ENCODE measurements at places on chromosomes 12 and 14.

DNA sequence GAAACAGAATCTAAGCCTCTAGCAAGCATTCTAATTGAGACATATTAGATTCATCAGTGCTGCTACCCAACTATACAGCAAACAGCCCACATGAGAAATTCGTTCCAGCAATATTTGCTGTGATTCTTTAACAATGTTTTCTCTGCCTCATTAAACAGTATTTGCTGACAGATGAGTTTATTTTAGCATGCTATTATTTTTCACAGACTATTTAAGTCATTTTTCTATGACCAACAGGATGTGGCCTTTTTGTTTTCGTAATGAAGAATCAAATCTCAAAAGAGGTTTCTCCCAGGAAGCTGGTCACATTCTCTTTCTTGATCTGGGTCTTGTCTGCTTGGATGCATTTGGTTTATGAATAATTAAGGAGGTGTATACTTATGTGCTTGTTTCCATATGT lies 23.2 kb upstream of the SERPINA12 start:
- DNase-seq, result no peak

DNA sequence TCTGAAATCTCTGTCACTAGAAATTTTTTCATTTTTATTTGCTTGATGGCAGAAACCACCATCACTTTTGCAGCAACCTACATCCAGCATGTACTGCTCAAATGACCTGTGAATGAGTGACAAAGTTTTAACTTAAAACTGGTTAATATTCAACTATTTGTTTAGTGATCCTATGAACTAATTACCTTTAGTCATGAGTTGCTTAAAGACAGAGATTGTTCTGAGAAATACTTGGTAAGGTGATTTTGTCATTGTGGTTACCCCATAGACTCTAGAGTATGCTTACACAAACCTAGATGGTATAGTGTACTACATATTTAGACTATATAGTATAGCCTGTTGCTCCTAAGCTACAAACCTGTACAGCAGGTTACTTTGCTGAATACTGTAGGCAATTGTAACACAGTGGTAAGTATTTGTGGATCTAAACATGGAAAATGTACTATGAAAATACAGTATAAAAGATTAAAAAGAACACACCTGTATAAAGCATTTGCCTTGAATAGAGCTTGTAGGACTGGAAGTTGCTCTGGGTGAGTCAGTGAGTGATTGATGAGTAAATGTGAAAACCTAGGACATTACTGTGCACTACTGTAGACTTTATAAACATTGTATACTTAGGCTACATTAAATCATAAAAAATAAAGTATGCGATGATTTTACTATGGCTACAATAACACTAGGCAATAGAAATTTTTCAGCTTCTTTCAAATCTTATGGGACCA lies 256.6 kb upstream of the PPFIA2 start:
- DNase-seq, result peak; percentile 17

DNA sequence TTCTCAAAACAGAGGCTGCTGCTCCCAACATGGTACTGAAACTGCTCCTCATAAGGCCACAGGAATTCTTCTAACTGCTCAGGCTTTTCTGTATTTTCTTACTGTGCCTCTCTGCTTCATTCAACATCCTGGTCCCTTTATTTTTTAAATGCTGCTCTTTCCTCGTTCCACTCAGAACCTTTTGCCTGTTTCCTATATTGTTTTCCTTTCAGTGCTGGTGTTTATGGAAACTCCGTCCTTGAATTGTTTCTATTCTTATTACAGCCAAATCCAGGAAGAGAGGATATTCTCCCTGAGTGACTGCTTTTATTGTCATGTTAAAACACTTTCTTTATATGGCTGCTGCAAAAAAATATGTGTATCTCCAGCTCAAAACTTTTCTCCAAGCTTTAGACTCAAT lies 173.0 kb upstream of the E2F7 start:
- no peak for DNase-seq

GRCh38 chr12:4068981-4069669 lies 195.9 kb upstream of the PARP11 start:
- no peak for DNase-seq

DNA sequence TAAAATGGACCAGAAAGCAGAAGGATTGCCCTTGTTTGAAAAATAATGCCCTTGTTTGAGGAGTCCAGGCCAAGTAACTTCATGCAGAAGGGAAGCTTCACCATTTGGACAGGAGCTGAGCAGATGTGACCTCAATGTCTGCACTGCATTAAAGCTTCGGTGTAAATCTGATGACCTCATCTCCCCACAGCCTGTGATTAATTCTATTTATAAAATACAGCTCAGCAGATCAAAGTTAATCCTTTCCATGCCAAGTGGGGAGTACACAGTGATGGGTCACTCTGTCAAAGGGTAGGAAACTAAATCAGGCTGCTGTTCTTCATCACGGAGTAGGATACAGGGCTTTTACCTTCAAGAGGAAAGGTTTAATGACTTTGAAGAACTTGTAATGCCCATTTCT lies 533.7 kb downstream of the RPS29 start:
- DNase-seq, result no peak

- no peak for DNase-seq
Observed at GRCh38 chr12:107891967-107892366, 117.5 kb downstream of the ASCL4 start.

DNA sequence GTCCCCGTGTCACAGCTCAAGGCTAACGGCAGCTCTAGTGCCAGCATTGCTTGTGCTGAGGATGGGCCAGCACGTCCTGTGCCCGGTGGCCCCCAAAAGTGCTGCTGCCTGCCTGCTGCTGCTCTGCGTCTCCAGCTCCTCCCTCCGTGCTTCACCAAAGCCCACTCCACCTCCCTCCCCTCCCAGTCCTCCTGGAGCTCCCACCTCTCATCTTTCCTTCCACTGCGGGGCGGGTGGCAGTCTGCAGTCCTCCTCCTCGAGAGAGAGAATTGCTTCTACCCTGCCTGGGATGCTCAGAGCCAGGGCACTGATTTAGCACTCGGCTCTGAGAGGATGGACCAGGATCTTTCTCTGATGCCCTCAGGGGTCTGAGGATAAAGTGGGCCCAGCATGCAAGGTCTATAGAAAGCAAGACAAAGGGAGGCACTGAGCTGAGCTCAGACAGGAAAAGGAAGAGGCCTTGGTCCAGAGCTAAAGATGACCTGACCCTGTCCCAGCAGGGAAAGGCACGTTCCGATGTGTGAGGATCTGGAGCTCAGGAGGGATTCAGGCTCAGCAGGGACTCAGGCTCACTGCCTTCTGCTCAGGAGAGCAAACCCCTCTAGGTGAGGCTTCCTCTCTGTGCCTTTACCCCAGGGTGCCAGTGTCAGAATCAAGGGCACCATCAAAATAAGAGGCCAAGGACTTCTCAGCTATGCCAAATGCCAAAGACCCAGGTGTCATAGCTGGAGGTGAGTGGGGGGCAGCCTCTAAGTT lies 113.1 kb upstream of the FKBP4 start:
- DNase-seq, result no peak

DNA sequence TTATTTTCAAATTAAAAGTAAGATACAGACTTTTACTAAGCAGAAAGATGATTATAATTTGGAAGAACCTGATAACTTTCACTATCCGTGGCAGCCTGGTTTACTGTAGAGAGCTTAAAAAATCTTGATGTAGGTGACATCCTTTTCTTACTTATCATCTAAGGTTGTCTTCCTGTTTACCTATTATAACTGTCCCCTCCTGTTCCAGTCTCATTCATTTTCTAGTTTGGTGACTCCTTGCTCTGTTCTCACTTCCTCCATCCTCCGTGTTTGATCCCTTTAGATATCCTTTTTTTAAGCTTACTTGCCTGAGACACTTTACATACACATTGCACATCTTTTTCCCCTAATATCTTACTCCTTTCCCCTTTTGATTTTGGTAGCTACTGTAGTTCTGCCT lies 27.5 kb downstream of the CCDC91 start:
- no peak for DNase-seq

GRCh38 chr14:22333422-22334274 lies 255.4 kb downstream of the DAD1 start:
- peak; percentile 73 for DNase-seq

DNA sequence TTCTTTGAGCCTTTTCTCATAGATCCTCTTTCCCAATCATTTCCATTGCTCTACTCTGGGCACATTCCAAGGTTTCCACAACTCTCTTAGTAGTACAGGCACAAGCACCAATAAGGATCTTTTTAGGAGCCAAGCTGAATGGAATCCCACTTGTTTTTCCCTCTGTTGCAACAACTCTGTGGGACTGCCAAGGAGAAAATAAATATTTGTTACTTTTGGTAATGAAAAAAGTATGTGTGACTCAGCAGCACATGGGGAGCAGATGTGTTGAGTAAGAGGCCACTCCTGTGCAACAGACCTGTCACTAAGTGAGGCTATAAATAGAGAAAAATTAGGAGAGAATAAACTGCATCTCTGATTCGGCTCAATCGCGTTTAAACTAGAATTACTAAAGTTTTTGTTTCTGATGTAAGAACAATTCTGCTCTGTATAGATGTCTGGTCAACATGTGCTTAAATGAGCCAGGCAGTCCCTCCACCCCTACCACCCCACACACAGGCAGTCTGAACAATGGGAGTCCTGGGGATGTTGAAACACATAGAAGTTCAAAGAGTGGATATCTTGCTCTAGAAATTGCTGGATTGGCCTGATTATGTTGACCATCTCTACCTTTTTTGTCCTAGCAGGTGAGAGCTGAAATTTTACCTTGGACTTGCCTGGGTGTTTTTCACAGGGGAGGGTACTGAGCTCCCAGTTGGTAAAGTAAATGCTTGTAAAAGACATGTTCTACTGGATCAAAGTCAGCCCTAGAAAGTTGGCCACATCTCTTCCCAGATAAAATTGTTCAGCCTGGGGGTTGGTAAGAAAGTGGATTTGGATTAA lies 244.3 kb upstream of the NOVA1 start:
- no peak for DNase-seq

- no peak for DNase-seq
Observed at GRCh38 chr12:14975457-14975856, 2.6 kb downstream of the PDE6H start.

- DNase-seq, result peak; percentile 11
Observed at GRCh38 chr12:54725233-54725843, 77.2 kb upstream of the DCD start.

DNA sequence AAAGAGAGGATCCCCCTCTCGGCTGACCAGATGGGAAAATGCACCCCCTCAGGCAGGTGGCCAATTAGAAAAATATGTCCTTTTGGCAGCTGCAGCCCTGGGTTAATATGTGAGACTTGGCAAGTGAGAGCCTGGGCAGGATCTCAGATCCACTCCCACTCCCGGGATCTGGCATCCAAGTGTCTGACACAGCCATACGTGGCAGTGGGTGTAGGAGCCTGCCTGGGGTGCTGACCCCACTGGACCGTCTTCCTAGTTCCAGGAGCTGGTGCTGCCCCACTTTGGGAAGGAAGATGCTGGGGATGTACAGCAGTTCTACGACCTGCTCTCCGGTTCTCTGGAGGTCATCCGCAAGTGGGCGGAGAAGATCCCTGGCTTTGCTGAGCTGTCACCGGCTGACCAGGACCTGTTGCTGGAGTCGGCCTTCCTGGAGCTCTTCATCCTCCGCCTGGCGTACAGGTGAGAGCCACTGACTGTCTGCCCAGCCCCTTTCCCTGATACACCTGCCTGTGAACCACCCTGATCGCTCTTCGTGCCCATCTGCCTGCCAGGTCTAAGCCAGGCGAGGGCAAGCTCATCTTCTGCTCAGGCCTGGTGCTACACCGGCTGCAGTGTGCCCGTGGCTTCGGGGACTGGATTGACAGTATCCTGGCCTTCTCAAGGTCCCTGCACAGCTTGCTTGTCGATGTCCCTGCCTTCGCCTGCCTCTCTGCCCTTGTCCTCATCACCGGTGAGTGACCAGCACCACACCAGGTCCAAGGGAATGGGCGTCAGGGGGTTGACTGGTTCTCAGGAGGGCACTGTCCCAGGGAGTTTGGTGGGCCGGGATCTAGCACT lies 5.8 kb downstream of the NR4A1 start:
- no peak for DNase-seq

DNA sequence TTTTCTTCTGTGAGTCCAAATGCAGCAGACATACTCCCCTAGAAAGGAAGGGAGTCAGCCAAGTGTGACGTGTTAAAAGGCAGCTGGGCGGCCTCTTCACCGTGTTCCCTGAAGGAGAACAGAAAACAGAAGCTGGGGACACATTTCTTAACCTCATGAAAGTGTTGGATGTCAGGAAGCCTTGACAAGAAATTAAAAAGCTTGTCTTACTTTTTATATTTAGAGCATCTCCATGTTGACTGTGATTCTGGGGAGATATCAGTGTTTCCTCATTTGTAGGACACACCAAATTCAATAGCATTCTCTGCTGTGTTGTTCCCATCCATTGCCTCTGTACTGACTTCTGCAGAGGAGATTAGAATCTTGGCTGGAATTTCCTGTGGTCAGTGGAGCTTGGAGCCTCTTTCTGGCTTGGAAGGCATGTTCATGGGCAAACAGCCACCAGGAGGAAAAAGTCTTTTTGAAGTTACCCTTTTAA lies 93.7 kb downstream of the RMST start:
- no peak for DNase-seq

- DNase-seq, result peak; percentile 82
Observed at GRCh38 chr12:40010899-40011774, 94.7 kb downstream of the SLC2A13 start.

GRCh38 chr14:64026600-64026999 lies 173.8 kb downstream of the SYNE2 start:
- no peak for DNase-seq

GRCh38 chr12:50070314-50071060 lies 13.1 kb downstream of the ASIC1 start:
- DNase-seq, result peak; percentile 86

- DNase-seq, result peak; percentile 79
Observed at GRCh38 chr12:6199531-6200255, 507 bp upstream of the CD9 start.

GRCh38 chr14:36604757-36605505 lies 22.5 kb upstream of the NKX2-8 start:
- peak; percentile 81 for DNase-seq

GRCh38 chr12:91382081-91382543 lies 199.5 kb upstream of the DCN start:
- DNase-seq, result peak; percentile 79

DNA sequence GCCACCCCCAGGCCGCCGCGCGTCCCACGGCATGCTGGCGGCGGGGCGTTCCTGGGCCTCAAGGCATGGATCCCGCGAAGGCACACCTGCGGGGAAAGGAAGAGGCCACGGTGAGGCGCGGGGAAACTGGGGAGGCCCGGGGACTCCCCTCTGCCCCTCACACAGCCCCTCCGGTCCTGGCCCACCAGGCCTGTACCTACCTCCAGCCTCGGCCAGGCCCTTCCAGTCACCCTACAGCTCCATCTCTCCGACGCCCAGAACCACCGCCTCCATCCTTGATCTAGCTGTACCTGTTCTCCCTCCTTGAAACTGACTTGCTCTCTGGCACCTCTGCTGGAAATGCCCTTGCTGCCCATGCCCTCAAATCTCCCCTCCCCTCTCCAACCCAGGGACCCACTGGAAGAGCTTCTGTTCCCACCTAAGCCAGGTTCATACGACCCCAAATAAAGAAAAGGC lies 1.7 kb downstream of the ANKRD9 start:
- DNase-seq, result no peak
